ENCODE measurements at places on chromosomes 2 and 18.

DNA sequence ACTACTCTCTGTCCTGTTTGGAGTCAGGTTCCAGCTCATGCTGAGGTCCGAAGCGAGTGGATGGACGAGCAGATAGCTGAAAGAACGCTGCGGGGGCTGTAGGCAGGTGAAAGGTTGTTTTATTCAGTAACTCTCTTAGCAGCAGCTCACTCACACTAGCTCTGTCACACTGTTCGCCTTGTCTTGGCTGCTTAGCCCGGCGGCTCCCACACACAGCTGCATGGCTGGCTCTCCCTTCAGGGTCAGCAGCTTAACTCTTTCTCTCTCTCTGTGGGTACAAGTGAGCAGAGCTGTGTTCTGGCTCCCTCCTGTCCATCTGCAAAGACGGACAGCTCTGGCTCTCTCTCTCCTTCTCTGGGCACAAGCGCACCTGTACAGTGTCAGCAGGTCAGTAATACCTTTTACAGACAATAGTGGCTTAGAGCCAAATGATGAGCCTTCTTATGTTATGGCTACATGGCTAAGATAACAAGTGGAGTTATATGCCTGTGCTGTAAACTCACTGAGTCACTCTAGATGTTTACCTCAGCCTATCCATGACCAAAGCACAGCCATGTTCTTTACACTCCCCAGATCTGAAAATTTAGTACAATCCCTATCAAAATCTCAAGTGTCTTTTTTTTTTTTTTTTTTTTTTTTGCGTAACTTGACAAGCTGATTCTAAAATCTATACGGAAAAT is 149.3 kb downstream of the GALNT1 start:
- H3K27ac ChIP-seq, result no peak overlapping the region
- no peaks in the 10 kb centered on the region for H3K27me3 ChIP-seq
- no peaks in the 10 kb centered on the region for H3K36me3 ChIP-seq
- peak; percentile 75 for DNase-seq
- H3K4me1 ChIP-seq, result peaks cover 2% of the 10 kb centered on the region
- H3K4me3 ChIP-seq, result no peak overlapping the region

- H3K27me3 ChIP-seq, result no peaks in the 10 kb centered on the region
- H3K36me3 ChIP-seq, result no peaks in the 10 kb centered on the region
- no peaks in the 10 kb centered on the region for H3K4me1 ChIP-seq
- no peak for DNase-seq
- H3K4me3 ChIP-seq, result no peak overlapping the region
These were observed 105.9 kb downstream of the LBH start for GRCh38 chr2:30336978-30337841.

DNA sequence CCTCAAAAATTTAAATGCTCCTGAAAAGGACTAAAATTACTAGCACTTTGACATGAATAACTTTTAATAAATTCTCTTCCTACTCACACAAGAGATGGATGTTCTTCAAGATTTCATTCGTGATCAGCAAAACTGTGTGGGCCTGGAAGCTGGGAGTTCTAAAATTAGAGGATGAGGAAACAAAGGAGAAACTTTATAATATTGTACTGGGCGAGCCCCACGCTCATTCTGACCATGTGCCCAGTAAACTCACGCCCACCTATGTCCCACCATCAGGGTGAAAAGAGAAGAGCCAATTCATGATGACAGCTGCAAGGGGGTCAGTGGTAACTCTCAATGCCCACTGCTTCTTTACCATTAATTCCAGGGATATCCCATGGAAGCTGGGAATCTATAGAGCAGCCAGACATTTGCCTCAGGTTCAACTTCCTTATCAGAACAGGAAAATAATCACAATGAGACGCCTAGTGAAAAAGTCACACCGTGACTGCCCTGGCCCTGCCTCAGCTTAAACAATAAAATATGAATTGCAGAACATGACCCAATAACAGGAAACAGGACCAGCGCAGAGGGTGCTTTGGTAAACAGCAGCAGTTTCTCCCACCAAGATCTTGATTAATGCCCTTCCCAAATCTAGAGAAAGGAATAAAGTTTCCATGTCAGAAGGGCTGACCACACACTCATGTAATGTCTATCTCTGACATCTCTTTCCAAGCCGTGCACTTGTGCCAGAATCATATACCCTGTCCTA is 438.6 kb downstream of the TXNL1 start:
- H3K36me3 ChIP-seq, result no peaks in the 10 kb centered on the region
- H3K27ac ChIP-seq, result no peak overlapping the region
- H3K4me1 ChIP-seq, result no peaks in the 10 kb centered on the region
- no peak overlapping the region for H3K4me3 ChIP-seq

GRCh38 chr2:175175320-175175719 is 6.2 kb downstream of the ATP5MC3 start:
- no peak overlapping the region for H3K4me3 ChIP-seq
- H3K36me3 ChIP-seq, result no peaks in the 10 kb centered on the region
- no peak overlapping the region for H3K27ac ChIP-seq
- H3K4me1 ChIP-seq, result no peaks in the 10 kb centered on the region
- H3K27me3 ChIP-seq, result no peaks in the 10 kb centered on the region

- no peak overlapping the region for H3K27ac ChIP-seq
- H3K4me1 ChIP-seq, result no peaks in the 10 kb centered on the region
- no peaks in the 10 kb centered on the region for H3K27me3 ChIP-seq
- no peak for DNase-seq
These were observed 174.5 kb upstream of the ZEB2 start for GRCh38 chr2:144694456-144694855.

All from ovary (tissue), 10 donors.